Mesothelial cell of epicardium (in vitro differentiated cells): ENCODE measurements at places on chromosomes 3 and 15. TPM values are rescaled to one million over a fixed set of nuclear protein-coding genes. Genes with fewer than 3 reads are reported as not detected.

The LRRC31 gene
- not detected in 3 replicates for total RNA-seq

- H3K27ac ChIP-seq = no peak overlapping the region
- H3K4me1 ChIP-seq = no peaks in the 10 kb centered on the region
These were observed 487.2 kb downstream of the CNTN3 start for GRCh38 chr3:74127256-74127655.

GRCh38 chr3:188962253-188963247 is 209.2 kb upstream of the TPRG1 start:
- H3K4me1 ChIP-seq = no peaks in the 10 kb centered on the region
- H3K4me3 ChIP-seq = no peak overlapping the region
- no peak for DNase-seq

DNA sequence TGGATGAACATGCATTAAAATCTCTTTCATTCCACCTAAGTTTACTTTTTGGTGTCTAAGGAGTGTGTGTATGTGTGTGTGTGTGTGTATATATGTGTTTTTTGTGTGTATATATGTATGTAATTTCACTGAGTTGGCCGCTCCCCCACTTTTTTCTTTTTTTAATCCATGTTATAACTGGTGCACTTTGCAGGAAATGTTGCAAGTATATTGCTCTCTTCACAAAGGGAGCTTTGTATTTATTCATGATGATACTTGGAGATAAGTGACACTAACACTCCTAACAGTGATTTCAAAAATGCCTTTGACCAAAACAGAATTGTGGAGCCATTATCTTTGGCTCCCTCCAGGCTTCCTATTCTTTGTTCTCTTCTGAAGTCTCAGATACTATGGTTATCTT is 95.8 kb downstream of the FNDC3B start:
- DNase-seq = no peak
- no peaks in the 10 kb centered on the region for H3K27me3 ChIP-seq
- peaks cover 56% of the 10 kb centered on the region for H3K4me1 ChIP-seq
- H3K4me3 ChIP-seq = no peak overlapping the region
- peaks cover 2% of the 10 kb centered on the region for H3K36me3 ChIP-seq

DNA sequence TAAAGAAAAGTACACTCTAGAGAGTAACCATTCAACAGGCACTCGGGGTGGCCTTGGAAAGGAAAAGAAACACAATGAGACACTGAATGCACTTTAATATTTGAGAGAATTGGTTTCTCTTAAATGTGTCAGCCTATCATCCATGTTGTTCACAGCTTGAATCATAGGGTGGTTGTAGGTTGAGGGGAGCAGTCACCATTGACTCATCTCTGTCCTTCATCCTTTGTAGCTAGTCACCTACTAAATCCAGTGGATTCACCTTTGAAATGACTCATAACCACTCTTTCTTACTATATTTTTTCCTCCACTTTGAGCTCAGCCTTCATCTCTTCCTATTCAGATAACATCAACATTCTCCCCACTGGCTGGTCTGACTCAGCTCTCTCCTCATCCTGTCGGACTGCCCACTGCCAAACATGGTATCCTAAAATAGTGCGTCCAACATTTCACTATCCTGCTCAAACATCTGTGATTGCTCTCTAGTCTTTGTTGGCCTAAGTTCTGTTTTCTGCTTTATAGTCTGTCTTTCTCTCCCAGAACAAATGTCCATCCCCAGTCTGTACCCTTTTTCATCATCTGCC is 182.7 kb upstream of the GADL1 start:
- H3K36me3 ChIP-seq = peaks cover 3% of the 10 kb centered on the region
- peaks cover 2% of the 10 kb centered on the region for H3K4me1 ChIP-seq
- no peaks in the 10 kb centered on the region for H3K27me3 ChIP-seq
- H3K27ac ChIP-seq = no peak overlapping the region
- no peak for DNase-seq
